Stimulated activated CD4-positive, alpha-beta T cell treated with anti-CD3 and anti-CD28 coated beads, Interleukin-15, amount 100 ng/mL, for 1 hour (primary cell): ENCODE measurements at places on chromosomes 5 and 9.

- DNase-seq, result no peak
Observed at GRCh38 chr5:200985-201384, 9.7 kb downstream of the LRRC14B start.

GRCh38 chr5:111756581-111757354 is at the start of gene NREP:
TSS of gene NREP (minus strand) at chr5:111757194. CDS start at chr5:111755772, 1,422 bp downstream.
- DNase-seq, result no peak

- DNase-seq, result no peak
Observed at GRCh38 chr9:130138171-130138653, 34.0 kb upstream of the NCS1 start.

DNA sequence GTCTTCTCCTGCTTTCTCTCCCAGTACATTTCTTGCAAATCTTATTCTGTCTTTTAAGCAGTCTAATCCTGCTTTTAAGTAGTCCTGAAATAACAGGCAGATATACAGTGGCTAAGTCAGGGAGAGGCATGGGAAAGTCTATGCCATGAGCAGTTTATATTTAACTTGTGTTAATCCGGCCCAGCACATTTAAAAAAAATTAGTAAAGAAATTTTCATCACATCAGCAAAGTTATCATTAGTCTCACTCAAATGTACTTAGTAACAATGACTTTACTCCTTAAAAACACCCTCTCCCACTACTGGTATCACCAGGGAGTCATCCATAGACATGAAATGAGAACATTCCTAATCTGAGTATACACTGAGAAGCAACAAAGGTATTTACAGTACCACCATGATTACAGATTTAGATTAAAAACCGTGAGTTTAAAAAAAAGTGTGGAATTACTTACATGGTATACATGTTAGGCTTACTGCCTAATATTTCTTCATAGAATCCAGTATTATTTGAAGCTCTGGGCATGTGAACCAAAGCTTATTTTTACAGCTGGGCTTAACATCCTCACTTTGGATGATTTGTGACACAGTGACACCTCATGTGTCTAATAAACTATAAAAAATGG is 75.9 kb upstream of the DAB2 start:
- DNase-seq, result no peak

DNA sequence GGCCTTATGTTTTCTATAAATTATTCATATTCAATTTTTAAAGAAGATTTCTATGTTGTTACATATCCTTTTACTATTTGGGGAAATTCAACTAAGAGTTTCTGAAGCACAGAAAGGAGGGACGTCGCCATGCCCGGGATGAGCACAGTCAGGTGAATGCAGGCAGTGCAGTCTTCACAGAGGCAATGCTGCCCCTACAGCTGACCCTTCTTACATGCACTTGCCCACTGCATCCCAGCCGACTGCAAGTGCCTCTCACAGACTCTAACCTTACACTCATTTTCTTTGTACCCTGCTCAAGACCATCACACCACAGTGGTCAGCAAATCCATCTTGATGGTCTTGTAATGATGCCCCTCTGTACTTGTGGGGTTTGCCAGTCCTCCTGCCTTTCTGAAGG is 73.8 kb downstream of the SHC3 start:
- no peak for DNase-seq

DNA sequence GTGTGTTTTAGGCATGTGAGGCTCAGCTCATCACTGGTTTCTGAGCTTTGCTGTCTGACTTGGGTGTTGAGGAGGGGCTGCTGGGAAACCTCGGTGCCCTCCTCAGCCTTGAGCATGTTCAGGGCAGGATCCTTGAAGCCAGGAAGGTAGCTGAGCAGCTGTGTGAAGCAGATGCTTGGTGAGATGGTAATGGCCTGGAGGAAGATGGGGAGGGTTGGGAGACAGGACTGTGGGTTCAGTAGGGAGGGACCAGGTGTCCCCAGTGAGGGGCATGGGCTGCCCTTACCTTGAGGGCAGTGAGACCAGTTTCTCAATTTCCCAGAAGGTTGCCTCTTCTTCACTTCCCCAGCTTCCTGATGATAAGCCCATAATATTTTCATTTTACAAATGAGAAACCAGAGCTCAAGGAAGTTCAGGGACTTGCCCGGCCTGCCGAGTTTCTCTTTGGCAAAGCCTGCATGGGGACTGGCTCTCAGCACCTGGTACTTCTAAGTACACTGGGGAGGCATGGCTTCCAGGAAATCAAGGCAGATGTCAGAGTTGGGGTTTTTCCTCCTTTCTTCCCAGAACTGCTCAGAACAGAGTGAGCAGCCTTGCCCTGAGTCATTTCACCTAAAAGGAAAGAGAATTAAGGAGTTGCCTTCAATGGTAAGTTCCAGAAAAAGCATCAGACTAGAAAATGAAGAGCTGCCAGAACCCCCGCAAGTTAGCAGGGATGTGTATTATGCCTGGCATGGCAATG is 225.7 kb downstream of the MAST4 start:
- peak; percentile 3 for DNase-seq

DNA sequence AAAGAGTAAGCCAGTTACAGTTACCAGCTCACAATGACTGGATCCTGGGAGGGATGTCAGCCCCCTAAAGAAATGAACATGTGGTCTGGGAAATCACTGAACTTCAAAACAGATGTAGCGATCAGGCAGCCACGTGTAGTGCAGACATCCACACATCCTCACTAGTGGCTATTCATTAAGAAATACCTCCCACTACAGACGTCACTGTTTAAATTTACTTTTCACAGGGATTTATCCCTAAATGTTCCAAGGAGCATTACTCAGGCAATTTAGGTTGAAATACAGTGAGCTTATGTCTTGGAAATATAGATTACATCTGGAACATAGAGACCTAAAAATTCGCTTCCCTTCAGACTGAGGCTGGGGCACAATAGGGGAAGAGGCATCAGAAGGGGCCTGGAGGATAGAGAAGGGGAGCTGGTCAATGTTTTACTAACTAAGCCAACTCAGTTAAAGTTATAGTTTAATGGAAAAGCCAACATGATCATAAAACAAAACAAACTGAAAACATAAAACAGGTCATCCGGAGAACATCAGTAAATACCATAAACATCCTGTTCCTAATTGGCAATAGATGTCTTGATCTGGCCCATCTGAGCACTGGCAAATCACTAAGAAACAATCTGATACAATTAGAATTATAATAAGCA is 92.3 kb downstream of the FANCC start:
- no peak for DNase-seq
